ENCODE measurements at places on chromosomes 5 and 9.

DNA sequence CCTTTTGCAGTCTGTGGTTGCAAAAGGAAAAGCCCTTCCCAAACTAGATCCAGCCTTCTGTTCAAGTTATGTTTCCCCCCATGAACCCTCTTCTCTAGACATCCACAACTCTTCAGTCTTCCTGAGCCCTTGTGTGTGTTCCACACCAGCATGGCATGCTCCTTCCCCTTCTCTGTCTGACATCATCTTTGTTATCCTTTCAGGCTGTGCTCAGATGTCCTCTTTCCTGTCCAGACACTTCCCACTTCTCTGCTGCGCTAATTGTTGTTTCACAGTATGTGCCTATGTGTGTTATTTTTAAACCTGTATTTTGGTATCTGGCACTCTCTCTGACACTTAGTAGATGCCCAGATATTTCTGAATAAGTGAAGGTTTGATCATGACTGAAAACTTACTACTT, 38.2 kb downstream of the FOCAD start:
- no peak for DNase-seq

GRCh38 chr5:90994796-90995195, 388.3 kb downstream of the ARRDC3 start:
- DNase-seq: no peak

- DNase-seq: no peak
Observed at GRCh38 chr5:110333384-110333783, 393.1 kb downstream of the TMEM232 start.

GRCh38 chr9:84617411-84618029, 52.0 kb upstream of the NTRK2 start:
- no peak for DNase-seq

- DNase-seq: no peak
Observed at GRCh38 chr9:82997476-82998140, 65.3 kb downstream of the RASEF start.

DNA sequence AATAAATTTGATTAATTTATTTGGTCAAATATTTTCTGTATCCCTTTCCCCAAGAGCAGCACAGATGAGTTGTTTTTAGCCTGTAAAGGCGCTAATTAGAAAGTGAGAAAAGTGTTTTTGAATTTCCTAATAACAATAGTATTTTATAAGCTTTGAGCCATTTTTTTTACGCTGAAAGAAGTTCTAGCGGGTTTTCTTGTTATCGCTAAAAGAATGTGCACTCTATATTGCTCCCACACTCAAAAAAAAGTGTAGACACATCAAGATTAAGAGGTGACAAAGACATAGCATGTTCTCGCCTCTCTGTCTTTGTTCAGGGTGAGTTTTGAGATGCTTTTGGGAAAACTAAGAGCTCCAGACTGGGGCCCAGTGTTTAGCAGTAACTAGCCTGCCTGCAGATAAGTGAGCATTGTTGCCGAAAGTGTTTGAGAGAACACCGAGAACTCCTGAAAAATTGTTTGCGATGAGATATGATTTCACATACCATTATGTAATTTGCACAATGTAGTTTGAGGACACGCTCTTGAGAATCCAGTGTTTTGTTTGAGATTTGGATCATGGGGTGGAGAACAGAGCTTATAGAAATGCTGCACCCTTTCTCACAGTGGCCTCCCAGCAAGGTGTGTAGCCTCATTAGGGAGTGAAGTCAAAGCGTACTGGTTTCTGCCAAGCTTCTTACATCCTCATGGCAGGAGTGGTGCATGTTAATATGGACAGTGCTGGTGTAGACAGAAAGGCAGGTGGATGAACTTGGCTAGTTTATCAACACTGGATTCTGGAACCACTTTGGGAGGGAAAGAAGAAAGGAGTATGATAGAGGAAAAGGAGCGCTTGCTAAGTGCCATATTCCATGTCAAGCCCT, 1.5 kb downstream of the F2R start:
- no peak for DNase-seq

DNA sequence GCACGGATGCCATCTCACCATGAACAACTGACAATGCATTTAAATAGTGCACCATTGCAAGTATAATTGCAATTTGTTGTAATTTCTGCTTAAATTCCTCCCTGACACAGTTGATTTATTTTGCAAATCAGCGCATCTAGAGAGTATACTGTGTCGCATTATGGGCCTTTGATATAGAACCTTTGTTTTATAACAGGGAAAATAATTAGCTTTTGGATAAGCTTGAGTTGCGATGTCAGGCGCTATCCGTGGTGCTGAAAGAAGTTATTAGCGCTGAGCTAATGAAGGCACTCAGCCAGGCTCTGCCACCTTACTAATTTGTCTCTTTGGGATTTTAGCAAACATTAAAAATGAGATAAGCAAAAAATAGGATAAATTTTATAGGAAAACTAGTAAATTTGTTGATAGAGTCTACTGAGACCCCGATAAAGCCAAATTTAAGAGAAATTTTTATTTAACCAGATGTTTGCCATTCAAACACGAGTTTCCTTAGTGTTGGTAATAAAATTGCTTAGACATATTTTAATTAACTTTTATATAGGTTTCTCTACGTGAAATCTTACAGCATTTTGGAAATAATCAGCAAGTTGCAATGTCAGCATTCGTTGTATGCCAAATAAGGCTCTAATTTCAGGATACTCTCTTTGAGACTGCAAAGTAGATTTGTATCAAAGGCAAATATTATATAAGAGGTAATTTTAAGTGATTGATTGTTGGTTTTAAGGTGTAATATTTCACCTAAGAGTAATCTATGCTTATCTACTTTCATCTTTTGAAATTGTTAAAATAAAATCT, 355.5 kb downstream of the TLR4 start:
- DNase-seq: no peak

DNA sequence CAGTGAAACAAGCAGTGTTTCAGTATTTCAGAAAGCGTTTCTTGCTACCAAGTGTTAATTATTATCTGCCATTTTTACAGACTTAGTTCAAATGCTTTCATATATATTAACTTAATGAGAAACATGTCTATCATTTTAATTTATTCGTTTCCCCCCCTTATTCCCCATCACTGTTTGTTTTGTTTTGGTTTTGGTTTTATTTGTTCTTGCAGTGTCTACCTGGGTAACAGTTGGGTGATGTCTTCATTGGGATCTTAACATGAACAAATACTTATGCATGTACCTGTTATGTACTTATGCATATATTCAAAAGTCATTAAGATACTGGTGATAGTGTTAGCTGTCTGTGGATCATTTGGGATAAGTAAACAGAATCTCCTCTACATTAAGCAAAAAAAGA, 108.0 kb downstream of the CDC42SE2 start:
- no peak for DNase-seq

- no peak for DNase-seq
Observed at GRCh38 chr9:114929201-114929600, 1.2 kb downstream of the TNFSF8 start.

GRCh38 chr5:56011835-56012234, 17.1 kb upstream of the IL6ST start:
- no peak for DNase-seq

DNA sequence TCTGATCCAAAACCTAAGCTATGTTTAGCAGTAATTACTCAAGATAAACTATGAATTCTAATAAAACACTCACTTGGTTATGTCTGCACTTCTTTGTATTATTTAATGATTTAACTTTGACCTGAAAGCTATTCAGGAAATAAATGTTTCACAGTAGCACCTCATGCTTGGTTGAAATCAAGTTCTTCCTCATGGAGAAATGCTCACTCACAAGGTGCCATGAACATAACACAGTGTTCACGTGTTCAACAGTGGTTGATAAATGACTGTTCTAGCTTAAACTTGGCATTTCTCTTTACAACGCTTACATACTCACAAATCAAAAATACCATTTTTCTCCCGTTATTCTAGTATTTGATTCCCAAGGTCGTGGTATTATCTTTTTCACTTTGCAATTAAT, 35.8 kb downstream of the PUM3 start:
- no peak for DNase-seq

- no peak for DNase-seq
Observed at GRCh38 chr9:15115702-15116101, 191.3 kb downstream of the TTC39B start.

All from effector CD4-positive, alpha-beta T cell (primary cell).